ENCODE measurements at places on chromosomes 12 and 14.

- DNase-seq: no peak
Observed at GRCh38 chr12:52019113-52019770, 12.5 kb downstream of the TAMALIN start.

DNA sequence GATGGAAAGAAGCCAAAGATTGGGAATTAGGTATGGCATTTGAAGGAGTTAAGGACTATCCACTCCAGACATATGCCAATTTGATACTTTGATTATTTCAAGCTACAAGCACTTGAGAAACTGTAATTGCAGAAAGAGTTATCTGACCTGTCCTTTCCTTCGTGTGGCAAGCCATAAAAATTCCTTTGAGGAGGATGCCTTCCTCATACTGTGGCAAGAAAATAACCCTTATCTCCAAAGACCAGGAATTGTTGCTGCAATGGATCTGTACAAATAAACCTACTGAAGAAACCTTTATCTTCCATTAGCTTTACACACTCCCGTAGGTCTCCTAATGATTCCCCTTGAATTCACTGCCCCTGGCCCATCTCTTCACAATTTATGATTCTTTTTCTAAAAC lies 165.1 kb upstream of the AMIGO2 start:
- no peak for DNase-seq

DNA sequence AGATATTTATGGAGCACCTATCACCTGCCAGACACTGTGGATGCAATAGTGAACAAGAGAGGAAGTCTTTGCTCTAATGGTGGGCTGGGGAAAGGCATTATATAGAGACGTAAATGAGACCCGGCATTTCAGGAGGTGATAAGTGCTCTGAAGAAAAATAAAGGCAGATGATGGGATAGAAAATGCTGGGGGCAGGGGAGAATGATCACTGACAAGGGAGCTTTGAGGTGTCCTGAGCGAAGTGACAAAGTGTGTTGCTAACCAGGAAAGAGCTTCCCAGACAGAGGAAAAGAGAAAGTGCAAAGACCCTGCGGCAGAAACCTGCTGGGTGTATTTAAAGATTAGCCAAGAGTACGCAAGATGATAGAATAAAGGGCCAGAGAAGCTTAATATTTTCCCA lies 1096.1 kb downstream of the BCL11B start:
- DNase-seq: no peak

GRCh38 chr12:69151254-69151764 lies 88.1 kb upstream of the CPSF6 start:
- DNase-seq: no peak

DNA sequence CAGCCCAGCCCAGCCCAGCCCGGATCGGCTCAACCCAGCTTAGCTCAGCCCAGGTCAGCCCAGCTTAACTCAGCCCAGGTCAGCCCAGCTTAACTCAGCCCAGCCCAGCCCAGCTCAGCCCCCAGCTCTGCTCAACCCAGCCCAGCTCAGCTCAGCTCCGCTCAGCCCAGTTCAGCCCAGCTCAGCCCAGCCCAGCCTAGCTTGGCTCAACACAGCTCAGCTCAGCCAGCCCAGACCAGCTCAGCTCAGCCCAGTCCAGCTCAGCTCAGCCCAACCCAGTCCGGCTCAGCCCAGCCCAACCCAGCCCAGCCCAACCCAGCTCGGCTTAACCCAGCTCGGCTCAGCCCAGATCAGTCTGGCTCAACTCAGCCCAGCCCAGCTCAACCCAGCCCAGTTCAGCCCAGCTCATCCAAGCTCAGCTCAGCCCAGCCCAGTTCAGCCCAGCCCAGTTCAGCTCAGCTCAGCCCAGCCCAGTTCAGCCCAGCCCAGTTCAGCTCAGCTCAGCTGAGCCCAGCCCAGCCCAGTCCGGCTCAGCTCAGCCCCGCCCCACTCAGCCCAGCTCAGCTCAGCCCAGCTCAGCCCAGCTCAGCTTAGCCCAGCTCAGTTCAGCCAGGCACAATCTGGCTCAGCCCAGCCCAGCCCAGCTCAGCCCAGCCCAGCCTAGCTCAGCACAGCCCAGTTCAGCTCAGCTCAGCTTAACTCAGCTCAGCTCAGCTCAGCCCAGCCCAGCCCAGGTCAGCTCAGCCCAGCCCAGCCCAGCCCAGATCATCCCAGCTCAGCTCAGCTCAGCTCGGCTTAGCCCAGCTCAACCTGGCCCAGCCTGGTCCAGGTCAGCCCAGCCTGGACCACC lies 331.7 kb downstream of the TMEM121 start:
- DNase-seq: no peak

- peak; percentile 99 for DNase-seq
Observed at GRCh38 chr14:69484444-69485314, at the start of gene PLEKHD1. Gene PLEKHD1 (plus strand): TSS chr14:69484728. CDS start chr14:69484966, 238 bp downstream.

DNA sequence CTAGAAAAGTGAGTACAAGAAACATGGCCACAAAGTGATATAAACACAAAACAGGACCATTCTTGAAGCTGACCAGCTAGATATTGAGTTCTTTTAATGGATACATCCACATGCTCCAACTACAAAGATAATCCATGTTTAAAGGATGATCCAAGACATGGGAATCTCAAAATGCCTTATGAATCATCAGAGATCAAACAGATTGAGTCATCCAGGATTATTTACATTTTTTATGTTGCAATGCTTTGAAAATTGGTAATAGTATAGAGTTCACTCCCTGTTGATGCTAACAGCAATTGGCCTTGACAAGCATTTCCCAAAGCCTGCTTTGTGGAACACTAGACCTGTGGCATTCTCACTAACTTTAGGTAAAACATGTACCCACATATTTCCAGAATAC lies 293.0 kb upstream of the TBX3 start:
- DNase-seq: no peak

DNA sequence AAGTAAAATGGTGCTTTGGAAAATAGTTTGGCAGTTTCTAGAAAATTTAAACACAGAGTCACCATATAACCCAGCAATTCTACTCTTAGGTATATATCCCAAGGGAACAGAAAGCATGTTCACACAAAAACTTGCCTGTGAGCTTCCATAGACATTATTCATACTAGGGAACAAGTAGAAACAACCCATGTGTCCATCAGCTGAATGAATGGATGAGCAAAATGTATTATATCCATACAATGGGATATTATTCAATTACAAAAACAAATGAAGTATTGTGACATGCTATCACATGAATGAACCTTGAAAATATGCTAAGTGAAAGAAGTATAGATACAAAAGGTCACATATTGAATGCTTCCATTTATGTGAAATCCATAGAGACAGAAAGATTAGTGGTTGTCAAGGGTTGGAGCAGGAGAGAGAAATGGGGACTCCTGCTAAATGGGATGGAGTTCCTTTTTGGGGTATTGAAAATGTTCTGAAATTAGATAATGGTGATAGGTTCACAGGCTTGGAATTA lies 7.9 kb downstream of the SLC10A1 start:
- no peak for DNase-seq

- no peak for DNase-seq
Observed at GRCh38 chr14:53209370-53209769, 56.2 kb upstream of the DDHD1 start.

GRCh38 chr14:72616294-72616693 lies 277.6 kb downstream of the DPF3 start:
- DNase-seq: no peak

- DNase-seq: no peak
Observed at GRCh38 chr14:88592031-88592430, 29.2 kb downstream of the ZC3H14 start.

- DNase-seq: peak; percentile 44
Observed at GRCh38 chr14:75322746-75323145, 44.1 kb downstream of the FOS start.

- no peak for DNase-seq
Observed at GRCh38 chr12:10234562-10234961, 21.9 kb downstream of the GABARAPL1 start.

GRCh38 chr12:87660987-87661774 lies 368.0 kb downstream of the C12orf50 start:
- no peak for DNase-seq

DNA sequence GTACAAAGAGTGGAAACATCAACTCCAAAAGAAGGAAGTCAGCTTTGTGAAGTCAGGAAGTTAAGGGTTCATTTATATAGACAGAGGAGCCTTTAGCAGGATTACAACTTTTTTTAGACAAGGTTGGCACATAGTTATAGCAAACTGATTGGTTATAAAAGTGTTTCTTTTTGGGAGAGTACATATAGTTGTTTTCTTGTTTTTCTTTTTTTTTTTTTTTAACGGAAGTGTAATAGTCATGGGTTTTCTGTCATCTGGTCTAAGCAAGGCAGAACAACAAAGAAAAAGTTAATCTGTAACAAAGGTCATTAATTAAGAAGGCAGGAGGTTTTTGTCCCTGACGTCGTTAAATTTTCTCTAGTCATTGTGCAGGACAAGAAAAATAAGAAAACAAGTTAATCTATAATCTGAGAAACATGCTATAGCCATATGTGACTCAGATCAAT lies 13.0 kb upstream of the MFAP5 start:
- no peak for DNase-seq

DNA sequence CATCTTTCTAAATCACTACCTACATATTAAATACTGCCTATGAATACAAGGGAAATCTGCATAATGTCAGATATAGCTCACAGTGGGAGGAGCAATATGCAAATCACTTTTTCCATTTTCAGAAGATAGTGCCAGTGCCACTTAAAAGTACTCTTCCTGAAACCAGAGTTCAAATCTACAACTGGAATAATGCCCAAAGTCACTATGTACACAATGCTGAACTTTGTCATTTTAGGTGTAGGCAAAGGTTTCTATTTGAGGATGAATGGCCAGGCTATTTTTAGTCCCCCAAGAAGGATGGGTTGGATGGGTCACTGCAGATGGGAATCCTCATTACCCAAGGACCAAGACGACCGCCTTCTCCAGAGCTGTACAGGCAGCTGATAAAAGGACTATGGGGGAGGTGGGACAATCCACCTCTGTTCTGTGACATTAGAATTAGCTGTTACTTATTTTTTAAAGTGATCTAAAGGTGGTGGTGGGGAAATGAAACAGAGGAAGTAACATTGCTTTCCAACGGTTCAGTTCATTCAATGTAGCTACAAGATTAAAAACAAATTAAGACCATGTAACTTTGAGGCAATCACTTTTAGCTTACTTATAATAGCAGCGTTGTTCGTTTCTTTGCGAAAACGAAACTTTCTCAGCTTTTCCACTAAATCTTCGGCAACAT lies 5.6 kb downstream of the GMFB start:
- DNase-seq: no peak

DNA sequence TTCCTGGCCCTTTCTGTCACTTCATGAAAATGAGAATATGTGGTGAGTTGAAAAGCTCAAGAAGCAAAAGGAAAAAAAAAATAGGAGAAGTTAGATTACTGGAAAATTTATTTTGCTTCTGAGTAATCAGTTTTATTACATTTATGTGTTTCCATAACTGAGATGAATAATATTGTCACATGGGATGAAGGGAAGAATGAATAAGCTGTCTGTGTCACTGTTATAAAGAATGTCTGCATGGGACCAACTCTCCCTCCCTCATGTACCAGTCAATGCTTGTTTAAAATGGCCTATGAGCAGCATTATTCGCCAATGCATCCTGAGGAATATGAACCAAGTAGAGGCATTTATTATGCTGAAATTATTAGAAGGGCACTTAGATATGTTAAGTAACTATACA lies 246.3 kb downstream of the PRKD1 start:
- DNase-seq: no peak

DNA sequence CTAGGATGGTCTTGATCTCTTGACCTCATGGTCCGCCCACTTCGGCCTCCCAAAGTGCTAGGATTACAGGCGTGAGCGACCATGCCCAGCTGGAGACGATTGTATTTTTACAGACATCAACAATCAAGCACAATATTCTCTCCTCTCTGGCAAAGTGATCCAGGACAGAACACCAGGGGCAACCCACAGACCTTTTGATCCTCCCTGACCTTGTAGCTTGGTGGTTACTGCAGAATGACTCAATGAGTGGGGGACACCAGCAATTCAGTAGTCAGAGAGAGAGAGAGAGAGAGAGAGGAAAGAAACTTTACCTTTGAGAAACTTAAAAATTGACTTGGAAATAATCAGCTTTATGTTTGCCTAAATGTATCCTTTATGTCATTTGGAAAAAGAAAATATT lies 51.2 kb downstream of the DRAM1 start:
- DNase-seq: no peak

DNA sequence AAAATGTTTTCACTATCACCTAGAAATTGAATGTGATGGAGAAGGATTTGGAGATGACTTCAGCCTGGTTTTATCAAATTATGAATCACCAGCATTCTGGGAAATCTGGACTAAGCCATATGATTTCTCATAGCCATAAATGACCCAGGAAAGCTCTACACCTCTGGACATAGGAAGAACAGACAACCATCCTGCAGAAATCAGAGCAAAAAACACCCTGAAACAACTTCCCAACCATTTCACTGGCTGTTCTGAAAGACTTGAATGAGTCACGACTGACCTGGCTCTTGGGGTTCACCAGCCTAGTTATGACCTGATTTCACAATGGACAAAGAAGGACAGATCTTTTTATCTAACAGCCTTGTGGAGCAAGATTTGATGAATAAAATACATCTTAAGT lies 123.8 kb downstream of the KCNH5 start:
- DNase-seq: no peak

DNA sequence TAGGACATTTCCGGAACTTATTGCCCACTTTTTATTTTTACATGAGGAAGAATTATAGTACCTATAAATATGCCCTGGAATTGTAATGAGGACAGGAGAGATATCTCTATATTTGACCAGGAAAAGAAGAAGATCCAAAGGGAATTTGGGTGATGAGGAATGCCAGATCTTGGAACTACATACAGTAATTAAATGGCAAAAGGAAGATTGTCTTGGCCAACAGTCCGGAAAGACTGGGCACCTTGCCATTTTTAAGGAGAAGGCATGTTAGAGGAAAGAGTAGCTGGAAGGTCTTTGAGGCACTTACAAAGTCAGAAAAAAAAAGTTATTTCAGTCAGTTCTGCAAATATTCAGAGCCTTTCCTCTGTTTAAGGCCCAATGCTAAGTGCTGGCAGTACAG lies 616.4 kb downstream of the MED13L start:
- no peak for DNase-seq

DNA sequence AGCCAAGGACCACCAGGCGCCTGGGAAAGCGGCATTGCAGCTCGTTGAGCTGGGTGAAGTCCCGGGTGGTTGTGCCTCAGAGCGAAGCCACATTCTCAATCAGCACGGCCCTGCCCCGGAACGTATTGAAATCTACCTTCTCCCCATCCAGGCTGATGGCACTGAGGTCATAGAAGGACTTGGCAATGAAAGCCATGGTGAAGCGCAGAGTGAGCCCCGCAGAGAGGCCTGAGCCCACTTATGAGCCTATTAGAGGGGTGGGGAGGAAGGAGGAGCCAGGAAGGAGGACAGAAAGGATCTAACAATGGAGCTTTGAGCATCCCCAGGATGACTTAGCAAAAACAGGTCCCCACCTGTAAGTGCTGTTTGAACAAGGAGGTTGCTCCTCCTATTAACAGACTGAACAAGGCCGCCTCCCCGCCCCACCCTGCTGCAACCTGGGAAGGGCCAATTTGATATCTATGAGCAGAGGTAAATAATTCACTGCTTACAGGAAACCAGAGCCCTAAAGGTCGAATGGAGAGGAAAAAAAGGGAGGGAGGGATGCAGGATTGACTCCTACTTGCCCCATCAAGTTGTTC lies at the start of gene GPX2:
Gene GPX2, minus strand, starts transcription at position 215 of the 581 bp plus-strand sequence. Its CDS starts 19 bp downstream, at position 196.
- no peak for DNase-seq

- no peak for DNase-seq
Observed at GRCh38 chr14:61551384-61551783, 143.9 kb upstream of the HIF1A start.
